ENCODE measurements at places on chromosomes 5 and 9.

- DNase-seq = no peak
Observed at GRCh38 chr5:42277293-42277692, 145.9 kb upstream of the GHR start.

GRCh38 chr9:21029661-21030060 is 1.8 kb downstream of the HACD4 start:
- DNase-seq = no peak

DNA sequence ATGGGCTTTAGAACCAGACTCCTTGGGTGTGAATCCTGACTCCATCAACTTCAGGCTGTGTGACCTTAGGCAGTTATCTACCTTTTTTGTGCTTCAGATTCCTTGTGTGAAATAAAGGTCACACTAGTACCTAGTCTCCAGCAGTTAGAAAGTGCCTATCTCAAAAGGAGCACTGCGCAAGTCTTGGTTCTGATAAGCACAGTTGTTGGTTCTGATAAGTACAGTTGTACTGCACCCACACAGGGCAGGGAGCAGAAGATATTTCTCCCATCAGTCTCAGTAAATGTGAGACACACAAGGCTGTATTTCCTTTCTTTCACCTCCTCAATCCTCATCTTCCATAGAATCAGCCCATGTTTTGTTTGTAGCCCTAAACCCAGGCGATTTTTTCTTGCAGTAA is 116.6 kb upstream of the DPYSL3 start:
- DNase-seq = no peak

- DNase-seq = no peak
Observed at GRCh38 chr5:155485386-155485785, 471.8 kb downstream of the KIF4B start.

GRCh38 chr5:98585661-98586310 is 187.7 kb upstream of the RGMB start:
- no peak for DNase-seq

DNA sequence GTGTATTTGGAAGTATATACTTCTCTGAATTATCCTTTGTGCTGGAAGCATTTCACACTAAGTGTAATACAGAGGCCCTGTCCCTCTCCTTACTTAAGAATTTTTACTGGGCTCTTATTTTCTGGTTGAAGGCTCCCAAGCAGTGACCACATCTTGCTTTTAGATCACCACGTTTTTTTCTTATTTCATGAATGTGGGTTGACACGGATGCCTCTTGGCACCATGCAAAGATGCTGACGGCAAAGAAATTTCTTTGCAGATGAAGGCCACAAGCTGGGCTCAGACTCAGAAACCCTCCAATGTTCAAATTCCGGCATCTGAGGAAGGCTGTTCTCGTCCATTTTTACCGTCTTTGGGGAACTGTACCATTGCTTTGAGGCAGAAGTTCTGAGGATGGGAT is 168.5 kb downstream of the HMHB1 start:
- DNase-seq = no peak

DNA sequence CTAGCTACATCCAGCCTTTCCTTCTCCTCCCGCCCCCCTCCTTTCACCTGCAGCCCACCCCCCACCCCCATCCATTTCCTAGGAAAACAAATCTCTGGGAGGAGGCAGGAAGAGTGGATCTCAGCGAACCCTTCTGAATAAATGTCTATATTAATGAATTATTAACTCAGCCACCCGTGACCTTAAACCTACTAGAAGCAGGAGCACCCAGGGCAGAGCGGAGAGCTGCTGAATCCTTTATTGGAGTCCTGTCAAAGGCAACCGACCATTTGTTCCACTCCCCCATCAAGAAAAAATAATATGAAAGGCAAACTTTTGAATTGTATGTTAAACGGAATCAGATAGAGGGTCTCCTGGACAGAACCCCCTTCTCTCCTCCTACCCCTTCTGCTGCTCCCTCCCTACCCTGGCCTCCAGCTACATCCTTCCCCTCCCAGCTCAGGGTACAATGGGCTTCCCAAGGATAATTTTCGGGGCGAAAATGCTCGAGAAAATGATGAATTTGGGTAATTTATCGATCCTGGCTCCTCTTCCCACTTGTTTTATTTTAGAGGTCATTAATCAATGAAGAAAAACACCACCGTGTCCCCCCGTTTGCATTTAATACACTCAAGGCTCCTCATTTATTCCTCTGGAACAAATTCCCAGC is 3.3 kb upstream of the PRDM6 start:
- no peak for DNase-seq

GRCh38 chr9:93222890-93223259 is 38.9 kb downstream of the WNK2 start:
- DNase-seq = no peak

GRCh38 chr9:6598249-6598725 is 47.2 kb downstream of the GLDC start:
- no peak for DNase-seq

GRCh38 chr5:93724791-93725190 is 16.6 kb downstream of the POU5F2 start:
- DNase-seq = no peak

DNA sequence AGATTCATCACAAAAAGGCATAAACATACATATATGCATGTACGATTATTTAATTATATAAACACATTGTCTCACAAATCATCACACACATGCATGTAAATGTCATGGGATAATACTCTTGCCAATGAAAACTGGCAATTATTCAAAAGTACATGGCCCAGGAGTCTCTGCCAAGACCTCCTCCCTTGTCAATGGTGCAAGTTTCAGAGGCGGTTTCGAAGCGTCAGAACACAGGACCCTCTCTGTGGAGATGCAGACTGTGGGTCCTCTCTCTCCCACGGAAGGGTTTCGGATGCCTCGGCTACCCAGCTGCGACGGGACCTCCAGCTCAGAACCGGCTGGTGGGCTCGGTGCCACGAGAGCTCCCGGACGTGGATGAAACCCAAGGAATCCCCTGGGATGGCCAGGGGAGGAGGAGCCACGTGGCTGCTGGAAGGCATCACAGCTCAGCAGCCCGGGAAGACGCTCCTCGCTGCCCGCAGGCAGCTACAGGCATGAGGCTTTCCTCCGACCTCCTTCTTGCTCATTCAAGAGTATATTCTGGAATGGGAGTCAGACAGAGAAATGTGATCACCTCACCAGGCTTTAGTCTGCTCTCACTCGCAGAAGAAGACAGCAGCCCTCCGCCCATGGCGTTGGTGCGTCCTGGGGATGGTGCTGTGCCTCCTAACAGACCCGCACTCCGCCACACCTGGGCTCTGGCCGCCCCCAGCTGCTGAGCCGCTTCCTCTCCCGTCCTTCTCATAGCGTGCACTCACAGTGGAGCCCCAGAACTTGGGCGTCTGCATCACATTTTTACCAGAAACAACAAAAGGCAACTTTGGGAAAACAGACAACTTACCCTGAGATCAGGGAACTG is 308.8 kb downstream of the IRX2 start:
- no peak for DNase-seq

DNA sequence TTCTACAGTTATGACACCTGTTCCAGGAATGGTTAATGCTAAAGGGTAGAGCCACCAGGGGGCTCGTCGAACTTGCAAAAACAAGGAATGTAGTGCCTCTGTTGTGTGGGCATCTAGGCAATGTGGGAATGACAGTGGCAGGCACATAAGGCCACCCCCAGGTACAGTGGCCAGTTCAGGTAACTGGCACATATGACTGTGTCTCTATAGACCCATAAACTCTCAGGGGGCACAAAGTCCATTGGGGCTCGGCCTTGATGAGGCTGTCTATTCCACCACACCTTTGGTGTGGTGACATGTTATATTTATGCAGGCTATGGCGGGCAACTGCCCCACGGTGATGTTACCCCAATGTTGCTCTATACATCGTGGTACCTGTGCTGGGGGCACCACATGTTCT is 59.6 kb upstream of the FAM120A start:
- no peak for DNase-seq

DNA sequence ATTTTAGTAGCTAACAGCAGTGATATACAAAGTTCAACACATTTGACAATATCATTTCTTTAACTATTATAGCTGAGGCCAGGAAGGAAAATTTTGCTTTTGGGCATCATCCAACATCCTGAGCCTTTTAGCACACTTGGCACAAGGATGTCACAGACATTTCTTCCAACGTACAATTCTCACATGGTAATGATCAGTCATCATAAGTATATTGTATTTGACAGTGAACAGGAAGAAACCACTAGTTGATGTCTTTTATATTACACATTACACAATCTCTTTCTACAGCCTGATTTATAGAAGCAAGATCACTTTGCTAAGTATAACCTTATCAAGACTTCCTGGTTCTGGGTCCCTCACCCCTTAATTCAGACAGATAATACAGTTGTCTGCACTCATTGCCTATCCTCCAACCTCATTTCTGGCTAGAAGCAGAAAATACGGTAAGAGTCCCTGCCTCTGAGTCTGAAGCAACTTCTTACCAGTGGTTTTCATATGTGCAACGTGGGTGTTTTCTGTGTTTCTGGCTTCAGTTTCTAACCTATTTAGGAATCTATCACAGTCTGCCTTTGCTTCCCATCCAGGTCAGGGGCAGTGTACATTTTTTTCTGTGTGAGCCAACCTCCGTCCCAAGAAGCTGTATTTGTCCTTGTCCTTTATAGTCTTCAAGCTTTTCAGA is 167.8 kb downstream of the PAM start:
- DNase-seq = no peak

DNA sequence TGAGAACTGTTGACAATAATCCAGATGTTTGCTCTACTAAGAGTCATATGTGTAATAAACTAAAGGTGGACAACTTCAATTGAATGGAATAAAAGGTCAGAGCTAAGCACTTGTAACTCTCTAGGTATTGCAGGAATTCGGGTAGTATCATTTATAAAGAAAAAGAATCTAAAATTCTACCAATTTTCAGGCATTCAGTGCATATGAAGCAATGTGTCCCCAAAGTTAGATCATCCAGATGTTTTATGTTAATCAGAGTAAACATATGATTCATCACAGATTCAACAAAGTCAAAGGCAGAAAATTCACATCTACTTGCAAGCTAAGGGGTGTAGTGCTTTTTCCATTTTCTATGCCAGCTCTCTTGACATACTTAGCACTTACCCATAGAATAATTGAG is 477.1 kb downstream of the PDE4D start:
- DNase-seq = no peak

DNA sequence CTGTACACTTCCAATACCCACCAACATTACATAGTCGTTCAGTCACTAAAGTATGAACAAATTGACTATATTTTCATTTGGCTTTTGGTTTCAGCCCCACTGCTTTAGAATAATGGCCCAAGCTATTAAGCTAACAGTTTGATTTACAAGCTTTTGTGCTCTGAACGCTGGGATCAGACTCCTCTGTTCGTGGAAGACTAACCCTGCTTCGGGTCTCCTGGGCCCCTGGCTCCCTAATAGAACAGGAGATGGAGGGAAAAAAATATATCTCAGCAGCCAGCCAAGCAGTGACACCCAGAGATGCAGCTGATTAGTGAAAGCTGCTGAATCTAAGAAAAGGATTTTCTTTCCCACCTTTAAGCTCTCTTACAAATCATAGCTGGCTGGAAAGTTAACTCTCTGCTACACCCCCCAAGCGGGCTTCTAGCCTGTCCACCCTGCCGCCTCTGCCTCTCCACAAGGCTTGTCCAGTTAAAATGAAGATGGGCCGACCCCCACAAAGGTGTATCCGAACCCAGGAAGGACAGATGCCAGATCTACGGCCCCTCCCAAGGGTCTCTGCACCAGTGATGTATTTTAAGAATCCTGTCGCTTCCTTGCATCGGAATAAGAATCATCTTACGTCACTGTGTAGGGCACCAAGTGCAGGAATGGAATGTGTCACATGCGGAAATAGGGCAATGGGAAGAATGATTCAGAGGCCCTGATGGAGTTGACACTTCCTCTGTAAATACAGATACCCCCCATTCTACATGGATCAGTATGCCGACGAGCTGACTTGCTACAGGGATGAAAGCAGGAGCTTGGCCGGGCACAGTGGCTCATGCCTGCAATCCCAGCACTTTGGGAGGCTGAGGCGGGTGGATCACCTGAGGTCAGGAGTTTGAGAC is 33.4 kb upstream of the BARHL1 start:
- no peak for DNase-seq

- no peak for DNase-seq
Observed at GRCh38 chr9:79974806-79975422, 403.1 kb downstream of the TLE4 start.

Data from stimulated activated CD4-positive, alpha-beta T cell treated with anti-CD3 and anti-CD28 coated beads, Interleukin-12 subunit alpha, Interleukin-12 subunit beta, amount 100 ng/mL, for 24 hours (primary cell).